OCI-LY7 (cell line): ENCODE measurements at places on chromosomes 16 and 17. TPM values are rescaled to one million over a fixed set of nuclear protein-coding genes. Genes with fewer than 3 reads are reported as not detected.

DNA sequence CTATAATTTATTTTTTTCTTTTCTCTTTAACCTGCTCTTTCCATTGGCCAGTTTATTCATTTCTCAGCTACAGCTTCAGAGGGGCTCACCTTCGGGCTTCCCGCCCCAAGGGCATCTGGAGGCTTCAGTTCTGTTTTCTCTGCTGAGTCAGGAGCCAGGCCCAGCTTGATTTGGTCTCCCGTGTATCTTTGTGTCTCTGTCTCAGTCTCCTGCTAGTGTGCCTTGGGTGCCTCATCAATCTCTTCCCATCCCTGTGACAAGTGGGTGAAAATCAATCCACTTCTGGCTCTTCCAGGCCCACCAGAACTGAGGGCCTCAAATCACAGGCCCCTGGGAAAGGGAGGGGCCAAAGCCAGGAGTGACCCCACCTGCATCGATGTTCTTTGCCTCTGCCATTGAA lies 72.1 kb downstream of the CCDC182 start:
- no peak for DNase-seq

GRCh38 chr17:15346066-15346595 lies 4.7 kb upstream of the TEKT3 start:
- DNase-seq, result no peak

- peak; percentile 100 for DNase-seq
These were observed 193.6 kb downstream of the CCDC182 start for GRCh38 chr17:57551321-57552079.

- no peak for DNase-seq
These were observed 49.5 kb downstream of the IRX6 start for GRCh38 chr16:55373489-55373832.

GRCh38 chr17:17724307-17725010 lies 43.2 kb downstream of the RAI1 start:
- DNase-seq, result no peak

GRCh38 chr16:67349172-67349571 lies 22.6 kb downstream of the LRRC36 start:
- peak; percentile 67 for DNase-seq

DNA sequence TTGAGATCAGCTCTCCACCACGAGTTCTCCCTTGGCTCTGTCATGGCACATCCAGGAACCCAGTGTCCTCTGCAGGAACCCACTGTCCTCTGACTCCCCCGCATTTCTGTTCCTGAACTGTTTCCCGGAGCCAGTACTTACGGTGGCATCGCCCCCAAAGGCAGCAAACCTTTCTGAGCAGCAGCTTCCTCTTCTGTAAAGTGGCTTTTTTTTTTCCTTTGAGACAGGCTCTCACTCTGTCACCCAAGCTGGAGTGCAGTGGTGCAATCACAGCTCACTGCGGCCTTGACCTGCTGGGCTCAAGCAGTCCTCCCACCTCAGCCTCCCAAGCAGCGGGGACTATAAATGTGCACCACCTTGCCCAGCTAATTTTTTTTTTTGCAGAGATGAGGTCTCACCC lies 32.2 kb downstream of the NAGPA start:
- DNase-seq, result no peak

- no peak for DNase-seq
These were observed 17.5 kb upstream of the CNOT1 start for GRCh38 chr16:58647107-58647506.

GRCh38 chr16:78474762-78475161 lies 375.3 kb downstream of the WWOX start:
- DNase-seq, result no peak

GRCh38 chr16:90044111-90044551 lies 24.9 kb upstream of the DBNDD1 start:
- no peak for DNase-seq

- DNase-seq, result no peak
These were observed 53.1 kb downstream of the FOXL1 start for GRCh38 chr16:86631444-86631843.

Gene TBC1D3E
- total RNA-seq, result not detected in 2 replicates

Gene SOST
- not detected in 2 replicates for total RNA-seq

Gene KLHL10
- not detected in 2 replicates for total RNA-seq

Gene WNT9B
- not detected in 2 replicates for total RNA-seq

Gene CSH2
- total RNA-seq, result not detected in 2 replicates

Gene HASPIN
- 66.2 and 71.3 TPM in 2 replicates for total RNA-seq
